ENCODE measurements at places on chromosomes 13 and 19. TPM values are rescaled to one million over a fixed set of nuclear protein-coding genes. Genes with fewer than 3 reads are reported as not detected.

GRCh38 chr13:86830046-86830445, 841.1 kb upstream of the SLITRK5 start:
- H3K36me3 ChIP-seq, result no peaks in the 10 kb centered on the region
- no peaks in the 10 kb centered on the region for H3K27me3 ChIP-seq
- H3K27ac ChIP-seq, result no peak overlapping the region
- no peak overlapping the region for H3K4me3 ChIP-seq
- no peak for DNase-seq
- no peaks in the 10 kb centered on the region for H3K4me1 ChIP-seq

- no peaks in the 10 kb centered on the region for H3K36me3 ChIP-seq
- DNase-seq, result no peak
- peaks cover 35% of the 10 kb centered on the region for H3K27me3 ChIP-seq
- no peak overlapping the region for H3K4me3 ChIP-seq
- H3K27ac ChIP-seq, result no peak overlapping the region
- H3K4me1 ChIP-seq, result no peaks in the 10 kb centered on the region
Observed at GRCh38 chr19:54674021-54674617, 11.3 kb downstream of the LILRB4 start.

DNA sequence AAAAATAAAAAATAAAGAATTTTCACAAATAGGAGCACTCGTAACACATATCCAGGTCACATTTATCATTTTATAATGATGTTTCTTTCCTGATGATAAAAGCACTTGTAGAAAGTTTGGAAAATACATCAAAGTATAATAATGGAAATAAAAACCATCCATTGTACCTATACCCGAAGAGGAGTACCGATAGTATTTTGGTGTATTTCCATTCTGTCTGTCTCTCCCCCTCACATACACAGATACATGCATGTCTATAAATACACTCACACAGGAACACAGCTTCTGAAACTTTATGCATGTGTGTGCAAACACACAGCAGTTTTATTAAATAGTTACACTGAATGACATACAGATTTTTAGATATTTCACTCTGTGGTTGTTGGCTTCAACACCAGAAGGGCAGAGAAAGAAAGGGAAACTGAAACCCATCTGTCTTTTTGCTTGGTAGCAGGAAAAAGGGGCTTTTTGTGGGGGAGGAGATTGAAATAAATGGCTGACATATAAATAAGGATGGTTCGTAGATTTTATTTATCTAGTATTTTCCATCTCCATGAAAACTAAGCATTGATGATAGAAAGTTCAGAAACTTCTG, 114.8 kb downstream of the LRCH1 start:
- H3K4me3 ChIP-seq, result peak overlapping the region; percentile 25
- peaks cover 74% of the 10 kb centered on the region for H3K4me1 ChIP-seq
- no peaks in the 10 kb centered on the region for H3K27me3 ChIP-seq
- peaks cover 8% of the 10 kb centered on the region for H3K36me3 ChIP-seq
- peak overlapping the region; percentile 61 for H3K27ac ChIP-seq

GRCh38 chr19:16660763-16661479, at the start of gene TMEM38A:
Gene TMEM38A (plus strand): TSS chr19:16661139. CDS start chr19:16661218, 79 bp downstream.
- peaks cover 30% of the 10 kb centered on the region for H3K36me3 ChIP-seq
- peaks cover 78% of the 10 kb centered on the region for H3K4me1 ChIP-seq
- H3K27me3 ChIP-seq, result no peaks in the 10 kb centered on the region
- peak; percentile 62 for DNase-seq

- no peaks in the 10 kb centered on the region for H3K36me3 ChIP-seq
- H3K4me1 ChIP-seq, result peaks cover 15% of the 10 kb centered on the region
- peaks cover 95% of the 10 kb centered on the region for H3K27me3 ChIP-seq
- no peak for DNase-seq
Observed at GRCh38 chr19:39303373-39304184, 7.4 kb downstream of the IFNL1 start.

GRCh38 chr13:28322256-28322905, 172.5 kb downstream of the FLT1 start:
- peaks cover 4% of the 10 kb centered on the region for H3K36me3 ChIP-seq
- peaks cover 75% of the 10 kb centered on the region for H3K4me1 ChIP-seq
- H3K27me3 ChIP-seq, result no peaks in the 10 kb centered on the region
- H3K4me3 ChIP-seq, result no peak overlapping the region
- H3K27ac ChIP-seq, result peak overlapping the region; percentile 54

Gene OR7A5
- not detected for total RNA-seq

Measured in left ventricle myocardium inferior (tissue), 1 donor.